ENCODE measurements at places on chromosomes 2 and 18.

DNA sequence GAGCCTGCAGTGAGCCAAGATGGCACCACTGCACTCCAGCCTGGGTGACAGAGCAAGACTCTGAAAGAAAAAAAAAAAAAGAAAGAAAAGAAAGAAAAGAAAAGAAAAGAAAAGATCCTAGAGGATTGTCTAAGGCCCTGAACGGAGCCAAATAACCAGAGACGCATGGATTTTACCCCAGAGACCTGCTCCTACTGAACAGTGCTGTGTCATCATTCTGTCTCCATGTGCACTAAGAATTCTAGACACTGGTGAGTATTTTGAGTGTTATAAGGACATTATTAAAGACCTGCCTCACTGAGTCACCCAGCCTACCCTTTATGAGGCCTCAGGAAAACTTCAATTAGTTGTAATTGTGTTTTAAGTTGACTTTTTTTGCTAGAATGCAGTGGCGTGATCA lies 61.9 kb upstream of the RIOK3 start:
- no peak for DNase-seq

- DNase-seq, result no peak
Measured at GRCh38 chr2:29024882-29025430, 43.9 kb downstream of the TOGARAM2 start.

DNA sequence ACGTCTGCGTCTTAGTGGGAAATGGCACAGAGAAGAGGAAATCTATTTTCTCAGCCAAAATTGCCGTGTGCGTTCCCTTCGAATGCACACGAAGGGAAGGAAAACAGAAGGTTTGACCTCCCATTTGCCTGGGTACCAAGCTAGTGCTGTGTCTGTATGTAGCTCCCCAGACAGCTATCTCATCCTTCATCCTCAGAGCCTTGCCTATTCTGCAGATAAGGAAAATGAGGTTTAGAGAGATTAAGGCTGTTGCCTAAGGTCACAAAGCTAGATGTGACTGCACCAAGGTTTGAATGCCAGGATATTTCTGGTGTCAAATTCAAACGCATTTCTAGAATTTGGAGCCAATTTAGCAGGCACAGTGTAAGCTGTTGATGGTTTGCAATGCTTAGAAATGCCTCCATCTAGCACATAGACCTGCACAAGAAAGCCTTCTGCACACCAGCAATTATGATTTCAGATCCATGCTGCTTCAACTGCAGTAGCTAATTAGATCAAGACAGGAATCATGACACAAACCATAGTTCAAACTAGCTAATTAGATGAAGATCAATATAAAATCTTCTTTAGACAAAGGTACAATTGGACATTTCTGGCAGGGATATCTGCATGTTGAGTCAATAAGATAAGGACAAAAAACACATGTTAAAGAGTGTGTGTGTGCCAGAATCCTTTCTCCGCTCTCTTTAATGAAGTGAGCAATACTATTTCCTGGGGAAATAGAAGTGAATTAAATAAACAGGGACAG lies 115.1 kb downstream of the CMPK2 start:
- DNase-seq, result no peak

DNA sequence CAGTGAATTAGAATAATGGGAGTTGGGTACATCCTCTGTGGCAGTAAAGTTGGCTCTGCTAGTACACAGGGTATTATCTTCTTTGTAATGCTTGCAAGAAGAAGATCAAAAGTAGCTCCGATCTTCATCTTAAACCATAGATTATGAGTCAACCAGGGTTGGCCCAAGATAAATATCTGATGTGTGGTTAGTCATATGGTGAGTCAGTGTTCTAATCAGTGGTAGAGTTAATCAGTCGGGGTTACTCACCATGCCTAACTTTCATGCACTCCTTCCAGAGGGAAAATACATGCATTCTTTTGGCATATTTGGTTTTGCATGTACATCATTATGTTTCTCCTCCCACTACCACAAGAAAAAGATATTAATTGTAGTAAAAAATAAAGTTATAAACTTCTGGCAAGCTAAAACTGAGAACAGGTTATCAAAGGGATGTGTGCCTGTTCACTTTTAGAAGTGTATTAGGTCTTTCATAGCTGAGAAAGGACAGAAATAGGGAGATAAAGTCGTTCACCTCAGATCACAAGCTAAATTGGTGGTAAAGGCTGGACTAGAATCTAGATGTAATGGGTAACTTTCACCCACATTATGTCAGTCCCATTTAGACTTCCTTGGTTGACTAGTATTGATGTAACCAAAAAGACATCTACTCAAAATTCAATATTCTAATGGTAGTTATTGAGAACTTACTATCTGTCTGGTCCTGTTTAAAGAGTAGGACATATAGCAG lies 684.4 kb downstream of the IRS1 start:
- DNase-seq, result no peak

GRCh38 chr2:231701456-231702373 lies 6.6 kb upstream of the PTMA start:
- DNase-seq, result no peak

- DNase-seq, result no peak
Measured at GRCh38 chr2:24920809-24921441, 888 bp upstream of the ADCY3 start.

GRCh38 chr2:235129850-235130249 lies 178.0 kb downstream of the SH3BP4 start:
- no peak for DNase-seq
